ENCODE measurements at places on chromosomes 5 and 9.

- no peak for DNase-seq
These were observed 74.3 kb downstream of the SLC44A1 start for GRCh38 chr9:105318729-105319191.

DNA sequence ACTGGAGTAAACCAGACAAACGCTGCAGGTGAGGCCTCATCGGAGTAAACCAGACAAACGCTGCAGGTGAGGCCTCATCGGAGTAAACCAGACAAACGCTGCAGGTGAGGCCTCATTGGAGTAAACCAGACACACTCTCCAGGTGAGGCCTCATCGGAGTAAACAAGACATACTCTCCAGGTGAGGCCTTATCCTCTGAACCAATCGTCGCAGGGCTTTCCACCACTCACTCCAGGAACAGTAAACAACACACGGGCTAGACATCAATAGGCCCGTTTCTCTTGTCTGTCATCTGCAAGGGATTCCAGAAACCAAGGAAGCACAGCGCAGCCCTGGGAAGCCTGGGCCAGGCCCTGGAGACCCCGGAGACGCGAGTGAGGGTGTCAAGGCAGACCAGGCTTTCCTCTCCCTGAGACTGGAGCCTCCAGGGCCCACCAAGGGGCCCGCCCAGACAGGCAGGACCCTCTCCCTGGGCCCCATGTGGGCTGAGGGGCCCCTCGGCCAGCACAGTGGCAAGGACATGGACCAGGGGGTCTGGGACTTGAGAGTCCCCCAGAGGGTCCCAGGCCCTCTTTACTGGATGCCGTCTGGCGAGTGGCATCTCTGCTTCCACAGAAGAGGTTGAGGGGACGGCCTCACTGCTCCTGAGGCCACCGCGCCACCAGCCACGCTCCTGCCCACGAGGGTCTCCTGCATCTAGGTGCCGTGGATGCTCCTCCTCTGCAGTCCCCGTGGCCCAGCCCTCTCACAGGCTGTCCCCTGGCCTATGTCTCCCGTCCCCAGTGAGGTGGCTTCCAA, 26.4 kb upstream of the NSMF start:
- DNase-seq, result no peak

DNA sequence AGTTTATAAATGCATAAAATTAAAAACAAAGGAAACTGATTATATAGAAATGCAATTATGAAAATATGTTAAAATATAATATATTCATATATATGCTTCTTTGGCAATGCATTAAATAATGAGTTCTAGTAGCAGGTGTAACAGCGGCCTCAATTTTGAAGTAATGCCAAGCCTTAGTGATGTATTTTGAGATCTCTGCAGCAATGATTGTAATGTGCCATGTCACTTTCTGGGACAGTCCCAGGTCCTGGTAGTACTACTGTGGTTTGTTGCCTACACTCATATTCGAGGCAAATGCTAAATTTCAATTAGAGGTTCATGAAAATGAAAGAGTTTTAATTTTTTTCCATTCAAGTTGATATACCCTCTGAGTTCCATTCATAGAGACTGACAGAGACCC, 75.8 kb upstream of the ORM1 start:
- DNase-seq, result no peak

DNA sequence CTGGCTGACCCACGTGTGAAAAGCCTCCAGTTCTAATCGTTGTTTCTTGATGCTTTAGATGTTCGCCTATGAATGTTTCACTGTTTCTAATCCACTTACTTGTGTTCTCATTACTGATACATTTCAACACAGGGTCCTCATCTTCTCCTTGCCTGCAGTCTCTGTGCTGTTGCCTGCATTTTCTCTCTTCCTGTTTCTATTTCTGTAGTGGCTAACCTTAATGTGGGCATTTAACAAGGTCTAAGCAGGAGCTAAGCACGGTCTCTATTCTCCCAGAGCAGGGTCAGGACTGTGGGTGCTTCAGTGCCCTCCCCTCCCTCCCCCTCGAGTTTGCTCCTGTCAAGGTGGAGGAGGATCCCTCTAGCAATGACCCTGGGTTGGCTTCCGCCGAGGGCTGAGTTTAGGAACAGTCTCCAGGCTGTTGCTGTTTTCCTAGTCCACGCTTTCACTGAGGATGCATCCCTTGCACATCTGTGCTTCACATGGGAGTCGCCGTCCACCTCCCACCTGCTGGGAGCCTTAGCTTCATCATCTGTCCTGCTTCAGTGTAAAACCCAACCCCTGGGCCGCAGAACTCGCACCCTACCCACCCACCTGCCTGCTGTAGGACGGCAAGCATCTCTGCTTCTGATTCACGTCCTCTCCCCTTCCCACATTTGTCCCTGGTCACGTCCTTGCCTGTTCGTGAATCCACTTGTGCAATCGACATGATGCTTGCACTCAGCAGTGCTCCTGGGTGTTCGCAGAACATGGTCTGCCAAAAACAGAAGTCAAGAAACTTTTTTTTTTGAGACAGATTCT, 2.4 kb upstream of the EXOC3 start:
- DNase-seq, result no peak

All from head of caudate nucleus (tissue), 42 donors.